PC-3 (cell line): ENCODE measurements at places on chromosomes 4 and X.

DNA sequence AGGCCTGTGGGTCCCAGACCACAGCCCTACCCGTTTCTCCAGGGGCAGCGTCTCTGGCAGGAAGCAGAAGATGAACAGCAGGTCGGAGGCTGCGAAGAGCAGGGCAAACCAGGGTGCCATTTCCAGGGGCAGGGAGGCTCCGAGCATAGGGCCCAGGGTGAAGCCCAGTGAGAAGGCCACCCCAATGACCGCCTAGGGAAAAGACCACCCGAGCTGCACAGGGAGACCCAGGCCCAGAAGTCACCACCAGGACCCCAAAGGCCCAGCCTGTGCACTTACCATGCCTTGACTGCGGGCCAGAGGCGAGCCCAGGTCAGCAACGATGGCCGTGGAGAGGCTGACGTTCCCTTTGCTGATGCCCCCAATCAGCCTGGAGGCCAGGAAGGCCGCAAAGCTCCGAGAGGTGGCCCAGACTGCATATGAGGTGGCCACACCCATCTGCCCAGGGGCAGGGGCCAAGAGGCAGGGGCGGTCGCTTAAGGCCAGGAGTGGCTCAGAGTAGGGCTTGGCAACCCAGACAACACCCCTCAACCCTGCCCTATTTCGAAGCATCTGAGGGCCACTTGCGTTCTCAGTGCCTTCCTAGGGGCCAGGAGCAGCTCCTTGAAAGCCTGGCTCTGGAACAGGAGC lies 30.8 kb downstream of the NOP14 start:
- DNase-seq, result no peak

GRCh38 chr4:38154681-38155588 lies 194.7 kb downstream of the PTTG2 start:
- DNase-seq, result no peak

- DNase-seq, result peak; percentile 13
Observed at GRCh38 chr4:114017120-114017917, 37.9 kb upstream of the ARSJ start.

DNA sequence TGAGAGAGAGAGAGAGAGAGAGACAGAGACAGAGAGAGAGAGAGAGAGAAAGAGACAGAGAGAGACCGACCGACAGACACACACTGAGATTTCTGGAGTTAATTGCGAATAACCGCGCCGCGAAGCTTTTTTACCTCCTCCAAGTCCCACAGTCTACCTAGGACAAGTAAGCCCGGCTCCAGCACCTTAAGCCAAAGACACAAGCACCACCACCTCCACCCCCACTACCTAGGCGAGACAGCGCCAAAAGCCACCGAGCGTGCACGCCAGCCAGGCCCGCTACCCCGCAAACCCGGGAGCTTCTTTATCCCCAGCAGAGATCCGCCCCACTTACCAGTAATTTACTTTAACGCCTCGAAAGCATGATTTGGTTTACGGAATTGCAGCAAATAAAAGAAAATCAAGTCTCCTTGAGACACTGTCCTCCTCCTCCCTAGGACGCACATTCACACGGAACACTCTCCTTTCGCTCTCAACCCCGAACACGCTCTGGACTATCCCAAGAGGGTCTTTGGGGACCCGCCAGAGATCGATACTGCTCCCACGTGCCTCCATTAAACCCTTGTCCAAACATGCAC lies 649.6 kb upstream of the DIPK2B start:
- peak; percentile 45 for DNase-seq

- DNase-seq, result peak; percentile 5
Observed at GRCh38 chrX:95290455-95290854, 1394.2 kb upstream of the DIAPH2 start.

- no peak for DNase-seq
Observed at GRCh38 chr4:141352331-141352730, 131.6 kb downstream of the ZNF330 start.

DNA sequence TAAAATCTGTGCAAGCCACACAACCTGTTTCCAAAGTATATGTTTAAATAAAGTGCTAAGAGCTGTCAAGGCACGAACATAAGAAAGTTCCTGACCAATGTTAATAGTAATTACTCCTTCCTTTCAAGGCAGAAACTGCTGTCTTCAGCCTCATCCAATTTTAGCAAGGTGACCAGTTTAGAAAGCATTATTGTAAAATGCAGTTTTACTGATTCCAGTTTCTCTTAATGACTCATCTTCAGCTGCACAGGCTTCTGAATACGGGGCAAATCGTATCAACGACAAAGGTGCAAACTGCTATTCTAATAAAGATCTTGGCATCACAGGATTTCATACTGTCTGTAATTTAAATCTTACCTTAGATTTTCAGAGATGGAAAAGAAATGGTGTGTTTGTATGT lies 87.5 kb downstream of the PPP3CA start:
- DNase-seq, result no peak

GRCh38 chrX:17170973-17171372 lies 204.0 kb upstream of the NHS start:
- DNase-seq, result no peak

DNA sequence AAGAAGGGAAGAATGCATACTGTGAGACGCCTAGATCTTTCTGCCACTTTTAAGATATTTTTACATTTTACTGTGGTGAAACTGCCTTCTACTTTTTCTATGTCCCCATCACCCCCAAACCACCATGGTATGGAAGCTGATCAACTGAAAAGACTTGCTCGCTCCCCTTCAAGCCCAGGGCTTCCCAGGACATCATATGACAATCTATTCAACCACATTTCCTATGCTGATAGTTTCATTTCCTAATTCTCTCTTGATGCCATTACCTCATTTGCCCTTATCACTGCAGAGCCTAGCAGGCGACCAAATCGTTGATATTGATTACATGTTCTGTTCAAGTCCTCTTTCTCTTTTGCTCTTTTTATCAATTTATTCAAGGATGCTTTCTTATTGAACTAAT lies 40.1 kb upstream of the KLHL34 start:
- DNase-seq, result no peak

GRCh38 chr4:127417885-127418535 lies 214.7 kb upstream of the INTU start:
- no peak for DNase-seq

- DNase-seq, result no peak
Observed at GRCh38 chr4:69717778-69718177, 42.6 kb downstream of the SULT1B1 start.

- no peak for DNase-seq
Observed at GRCh38 chrX:51643377-51643776, 24.7 kb upstream of the CENPVL3 start.

- DNase-seq, result no peak
Observed at GRCh38 chr4:16294455-16294854, 68.2 kb upstream of the TAPT1 start.

DNA sequence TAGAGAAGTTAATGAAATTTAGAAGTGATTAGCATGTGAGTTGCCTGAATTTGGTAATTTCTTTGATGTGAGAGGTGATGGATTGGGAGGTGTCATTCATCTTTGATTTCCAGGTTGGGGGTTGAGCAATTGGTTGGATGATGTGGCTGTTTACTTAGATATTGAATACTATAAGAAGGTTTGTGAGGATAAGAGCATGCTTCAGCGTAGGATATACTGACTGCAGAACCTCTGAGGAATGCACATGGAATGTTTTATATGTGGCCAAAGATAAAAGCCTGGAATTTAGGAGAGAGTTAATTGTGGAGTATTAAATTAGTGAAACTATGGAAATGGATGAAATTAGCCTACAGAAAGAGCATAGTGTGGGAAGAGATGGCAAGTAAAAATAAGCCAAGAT lies 165.4 kb upstream of the MAD2L1 start:
- DNase-seq, result no peak

GRCh38 chr4:185339941-185340340 lies 55.8 kb downstream of the LRP2BP start:
- no peak for DNase-seq

- peak; percentile 26 for DNase-seq
Observed at GRCh38 chr4:67459164-67459563, 86.1 kb downstream of the CENPC start.

GRCh38 chrX:72258174-72258573 lies 18.9 kb downstream of the RPS4X start:
- peak; percentile 50 for DNase-seq

DNA sequence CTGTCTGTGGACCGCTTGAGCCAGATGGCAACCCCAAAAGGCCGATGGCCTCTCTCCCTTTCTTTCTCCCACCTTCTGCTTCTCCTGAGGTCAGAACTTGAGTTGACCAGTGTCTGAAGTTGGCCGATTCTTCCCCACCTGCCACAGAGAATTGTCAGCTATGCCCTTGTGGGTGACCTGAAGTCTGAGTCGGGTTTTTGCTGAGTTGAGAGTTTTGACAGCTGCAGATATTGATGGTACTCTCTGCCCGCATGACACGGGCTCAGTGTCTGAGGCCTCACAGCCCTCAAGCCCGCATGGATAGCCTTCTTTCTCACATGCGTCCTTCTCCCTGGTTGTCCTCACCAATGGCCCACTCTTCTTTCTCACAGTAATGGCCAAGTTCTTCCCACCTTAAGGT lies 111.0 kb downstream of the EFNB1 start:
- DNase-seq, result no peak

GRCh38 chrX:108072746-108073145 lies 18.6 kb downstream of the PSMD10 start:
- DNase-seq, result peak; percentile 59

DNA sequence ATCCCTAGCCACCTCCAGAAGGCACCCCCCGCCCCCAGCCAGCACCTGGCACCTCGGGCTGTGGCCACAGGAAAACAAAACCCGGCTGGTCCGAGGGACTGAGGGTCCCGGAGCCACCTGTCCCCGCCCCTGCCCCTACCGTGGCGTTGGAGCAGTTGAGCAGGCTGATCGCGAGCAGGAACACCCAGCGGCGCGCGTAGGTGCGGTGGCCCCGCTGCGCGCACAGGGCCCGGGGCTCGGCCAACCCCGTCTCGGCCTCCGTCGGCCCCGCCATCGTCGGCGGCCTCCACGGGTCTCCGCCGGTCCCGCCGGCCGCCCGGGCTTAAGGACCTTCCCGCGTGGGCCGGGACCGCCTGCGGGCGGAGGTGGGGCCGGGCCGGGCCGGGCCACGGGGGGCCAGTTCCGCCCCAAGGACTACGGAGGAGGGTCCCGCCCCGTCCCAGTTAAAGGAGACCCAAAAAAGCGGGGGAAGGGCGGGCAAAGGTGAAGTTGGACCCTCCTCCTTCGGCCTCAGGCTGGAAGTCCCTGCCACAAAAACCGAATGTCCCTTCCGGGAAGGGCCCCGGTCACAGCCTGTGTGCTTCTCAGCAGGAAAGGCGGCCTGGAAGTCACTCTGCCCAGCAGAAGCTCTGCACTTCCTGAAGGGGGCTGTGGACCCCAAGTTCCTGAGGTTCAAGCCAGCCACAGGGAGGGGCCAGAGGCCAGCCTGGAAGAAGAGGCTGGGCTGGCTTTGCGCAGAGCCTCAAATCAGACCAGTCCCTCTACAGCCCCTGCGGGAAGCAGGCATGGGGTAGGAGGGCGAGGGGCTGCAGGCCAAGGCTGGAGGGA lies at the start of gene SLC49A3:
Gene SLC49A3 (minus strand): TSS at position 298 of the 828 bp plus-strand sequence. CDS start 24 bp downstream, at position 274.
- no peak for DNase-seq

- peak; percentile 18 for DNase-seq
Observed at GRCh38 chr4:179165000-179165738, 1722.9 kb upstream of the AGA start.

DNA sequence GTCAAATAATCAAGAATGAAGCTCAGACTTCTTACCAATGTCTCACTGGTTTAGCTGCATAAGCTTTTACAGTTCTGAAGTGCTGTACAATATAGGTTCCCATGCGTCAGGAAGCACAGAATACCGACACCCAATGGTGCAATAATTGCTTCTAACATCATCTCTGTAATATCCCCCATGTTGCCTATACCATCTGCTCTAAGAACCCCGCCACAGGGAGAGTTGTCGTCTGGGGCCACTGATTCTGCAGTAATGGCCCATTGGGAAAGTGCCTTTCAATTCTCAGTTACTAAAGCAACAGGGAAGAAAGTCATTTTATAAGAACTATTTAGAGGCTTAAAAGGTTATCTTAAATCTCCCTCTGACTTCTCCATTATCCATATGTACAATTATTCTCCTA lies 94.9 kb downstream of the GLRA3 start:
- DNase-seq, result no peak

GRCh38 chr4:92265798-92266197 lies 38.0 kb upstream of the GRID2 start:
- no peak for DNase-seq

DNA sequence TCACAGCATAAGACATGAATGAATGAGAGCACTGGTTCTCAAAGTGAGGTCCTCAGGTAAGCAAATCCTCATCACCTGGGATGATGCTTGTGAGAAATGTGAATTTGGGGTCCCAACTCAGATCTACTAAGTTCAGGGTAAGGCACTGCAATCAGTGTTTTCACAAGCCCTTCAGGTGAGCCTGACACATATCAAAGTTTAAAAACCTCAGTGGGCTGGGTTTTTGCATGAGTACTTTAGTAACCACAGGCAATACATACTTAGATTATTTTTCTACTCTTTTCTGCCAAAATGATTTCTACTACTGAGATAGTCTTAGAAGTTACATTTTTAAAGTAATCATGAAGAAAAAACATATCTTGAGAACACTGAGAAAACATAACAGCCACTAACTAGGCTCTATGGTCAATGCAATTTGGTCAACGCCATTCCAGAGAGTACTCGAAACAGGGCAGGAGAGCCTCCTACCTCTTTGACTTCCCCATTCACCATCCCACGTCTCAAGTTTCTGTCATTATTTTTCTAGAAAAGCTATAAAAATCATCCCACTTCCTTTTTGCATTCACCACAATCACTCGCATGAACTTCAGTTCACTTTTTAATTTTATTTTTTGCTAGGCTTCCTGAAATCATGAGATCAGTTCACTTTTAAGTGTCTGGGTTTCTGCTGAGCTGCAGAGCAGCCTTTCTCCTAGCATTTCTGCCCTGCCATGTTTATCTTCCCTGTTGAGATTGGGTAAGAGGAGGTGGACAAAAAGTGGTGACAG lies 73.8 kb downstream of the MFAP3L start:
- no peak for DNase-seq

GRCh38 chrX:30153881-30154260 lies 61.5 kb upstream of the MAGEB2 start:
- DNase-seq, result no peak

DNA sequence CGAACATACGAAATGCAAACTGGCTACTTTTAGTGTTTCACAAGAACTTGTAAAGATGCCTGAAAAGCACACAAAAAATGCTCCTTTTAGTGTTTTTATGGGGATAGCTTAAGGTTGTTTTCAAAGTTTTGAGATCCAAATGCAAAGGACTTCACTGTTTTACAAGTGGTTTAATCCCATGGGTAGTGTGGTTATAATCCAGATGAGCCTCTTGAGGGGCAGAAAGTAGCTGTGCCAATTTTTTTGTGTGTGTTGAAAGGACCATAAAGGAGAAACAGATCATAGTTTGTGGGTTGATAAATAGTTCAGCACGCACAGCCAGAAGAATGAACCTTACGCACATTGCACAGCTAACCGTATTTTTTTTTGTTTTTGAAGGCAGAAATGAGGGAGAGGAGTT lies 126.9 kb upstream of the GIMD1 start:
- no peak for DNase-seq

- no peak for DNase-seq
Observed at GRCh38 chr4:33998291-33998690, 2246.0 kb downstream of the ARAP2 start.

- DNase-seq, result no peak
Observed at GRCh38 chrX:40953369-40953768, 131.9 kb upstream of the USP9X start.

- no peak for DNase-seq
Observed at GRCh38 chr4:38396091-38396490, 267.9 kb upstream of the KLF3 start.

- DNase-seq, result no peak
Observed at GRCh38 chr4:42167709-42168108, 15.3 kb upstream of the BEND4 start.
